Effector CD4-positive, alpha-beta T cell (primary cell): ENCODE measurements at places on chromosomes 16 and 17.

DNA sequence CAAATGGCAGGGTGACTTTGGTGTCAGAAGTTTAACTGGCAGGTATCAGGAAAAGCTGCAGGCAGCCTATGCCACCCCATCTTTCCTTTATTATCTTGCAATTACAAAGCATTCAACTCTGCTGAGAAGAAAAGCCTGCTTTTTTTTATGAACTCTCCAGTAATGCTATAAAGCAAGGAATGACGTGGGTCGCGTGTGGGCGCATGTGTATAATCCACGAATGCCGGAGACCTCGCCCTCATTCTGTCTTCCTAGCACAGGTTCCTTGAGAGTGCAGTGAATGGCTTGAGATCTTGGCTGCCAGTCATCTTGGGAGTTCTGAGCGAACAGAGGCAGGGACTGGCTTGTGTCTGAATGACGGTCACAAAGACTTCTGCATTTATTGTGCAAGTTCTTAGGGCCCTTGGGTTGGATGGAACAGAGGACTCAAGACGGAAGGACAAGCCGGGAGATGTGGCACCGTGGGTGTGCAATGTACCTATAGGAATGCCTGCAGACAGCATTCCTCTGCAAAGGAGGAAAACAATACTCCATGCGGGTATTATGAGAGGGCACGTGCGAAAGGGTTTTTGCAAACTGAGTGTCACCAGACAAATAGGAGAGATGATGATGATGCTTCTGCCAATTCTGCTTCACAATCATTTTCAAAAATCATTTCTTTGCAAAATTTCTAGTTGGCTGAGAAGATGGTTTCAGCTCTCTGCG, 96.1 kb upstream of the ELAC2 start:
- DNase-seq = no peak

- DNase-seq = no peak
Measured at GRCh38 chr16:66036793-66037715, 329.4 kb upstream of the CDH5 start.

- no peak for DNase-seq
Measured at GRCh38 chr17:41684035-41684434, 4.7 kb upstream of the EIF1 start.

DNA sequence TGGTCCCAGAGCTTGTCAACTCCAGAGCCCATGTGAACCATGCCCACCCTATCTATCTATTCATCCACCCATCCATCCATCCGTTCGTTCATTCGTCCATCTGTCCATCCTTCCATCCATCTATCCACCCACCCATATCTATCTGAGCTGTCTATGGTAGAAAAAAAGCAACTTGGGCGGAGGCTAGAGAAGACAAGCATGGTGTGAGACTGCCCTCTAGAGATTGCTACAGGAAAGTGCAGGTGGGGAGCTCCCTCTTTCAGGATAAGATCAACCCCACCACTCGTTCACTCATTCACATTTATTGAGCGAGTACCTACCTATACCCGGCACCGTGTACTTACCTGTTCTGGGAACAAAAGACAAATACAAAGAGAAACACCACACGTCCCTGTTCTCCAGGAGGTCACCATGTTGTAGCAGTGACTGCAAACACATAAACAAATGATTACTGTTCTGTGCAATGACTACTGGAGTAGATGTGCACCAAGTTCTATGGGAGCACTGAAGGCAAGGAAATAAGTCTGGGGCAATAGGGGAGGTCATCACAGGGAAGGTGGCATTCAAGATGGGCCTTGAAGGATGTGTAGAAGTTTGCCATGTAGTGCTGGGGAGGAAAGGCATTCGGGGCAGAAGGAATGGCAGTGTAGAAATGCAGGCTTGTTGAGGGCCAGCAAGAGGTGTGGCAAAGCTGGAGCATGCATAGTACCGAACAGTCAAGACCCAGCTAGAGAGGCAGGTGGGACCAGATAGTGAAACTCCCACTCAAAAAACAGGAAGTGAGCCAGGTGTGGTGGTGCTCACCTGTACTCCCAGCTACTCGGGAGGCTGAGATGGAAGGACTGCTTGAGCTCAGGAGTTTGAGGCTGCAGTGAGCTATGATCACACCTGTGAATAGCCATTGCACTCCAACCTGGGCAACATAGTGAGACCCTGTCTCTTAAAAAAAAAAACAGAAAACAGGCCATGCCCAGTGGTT, 13.4 kb upstream of the ATP5MC1 start:
- peak; percentile 42 for DNase-seq

GRCh38 chr17:17830269-17830567, 6.6 kb downstream of the SREBF1 start:
- DNase-seq = no peak

GRCh38 chr17:57622683-57623433, 122.2 kb downstream of the CCDC182 start:
- no peak for DNase-seq

- DNase-seq = no peak
Measured at GRCh38 chr17:78891406-78892061, 11.5 kb downstream of the CEP295NL start.

DNA sequence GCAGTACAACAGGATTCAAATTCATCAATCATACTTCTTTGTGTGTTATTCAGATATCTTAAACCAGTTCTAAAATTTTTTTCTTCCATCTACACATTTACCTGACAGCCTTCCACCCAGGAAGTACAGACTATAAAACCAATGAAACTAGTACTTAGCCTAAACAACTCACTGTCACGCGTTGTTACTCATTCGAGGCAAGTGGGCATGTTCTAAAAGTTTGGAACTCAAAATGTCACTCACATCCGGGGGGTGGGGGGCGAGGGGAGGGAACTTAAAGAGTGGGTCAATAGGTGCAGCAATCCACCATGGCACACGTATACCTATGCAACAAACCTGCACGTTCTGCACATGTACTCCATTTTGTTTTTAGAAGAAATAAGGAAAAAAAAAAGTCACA, 90.4 kb upstream of the PLEKHM1 start:
- DNase-seq = no peak

DNA sequence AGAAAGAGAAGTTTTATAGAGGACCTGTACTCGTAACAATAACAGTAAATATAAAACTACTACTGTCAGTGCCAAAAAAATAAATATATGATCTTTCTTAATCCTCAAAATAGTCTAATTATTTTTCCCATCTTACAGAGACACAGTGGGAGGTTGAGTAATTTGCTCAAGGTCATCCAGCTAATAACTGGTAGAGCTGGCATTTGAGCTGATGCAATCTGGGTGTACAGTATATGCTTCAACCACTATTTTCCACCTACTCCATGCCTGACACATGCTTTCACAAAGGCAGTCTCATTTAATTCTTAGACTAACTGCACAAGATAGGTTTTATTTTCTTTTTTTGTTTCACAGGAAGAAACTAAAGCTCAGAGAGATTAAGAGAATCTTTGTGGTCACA, 33.6 kb downstream of the PIGL start:
- DNase-seq = no peak

- DNase-seq = no peak
Measured at GRCh38 chr16:11218604-11218962, 37.4 kb downstream of the SOCS1 start.

GRCh38 chr17:63840591-63841349, 1.7 kb downstream of the SMARCD2 start:
- no peak for DNase-seq

DNA sequence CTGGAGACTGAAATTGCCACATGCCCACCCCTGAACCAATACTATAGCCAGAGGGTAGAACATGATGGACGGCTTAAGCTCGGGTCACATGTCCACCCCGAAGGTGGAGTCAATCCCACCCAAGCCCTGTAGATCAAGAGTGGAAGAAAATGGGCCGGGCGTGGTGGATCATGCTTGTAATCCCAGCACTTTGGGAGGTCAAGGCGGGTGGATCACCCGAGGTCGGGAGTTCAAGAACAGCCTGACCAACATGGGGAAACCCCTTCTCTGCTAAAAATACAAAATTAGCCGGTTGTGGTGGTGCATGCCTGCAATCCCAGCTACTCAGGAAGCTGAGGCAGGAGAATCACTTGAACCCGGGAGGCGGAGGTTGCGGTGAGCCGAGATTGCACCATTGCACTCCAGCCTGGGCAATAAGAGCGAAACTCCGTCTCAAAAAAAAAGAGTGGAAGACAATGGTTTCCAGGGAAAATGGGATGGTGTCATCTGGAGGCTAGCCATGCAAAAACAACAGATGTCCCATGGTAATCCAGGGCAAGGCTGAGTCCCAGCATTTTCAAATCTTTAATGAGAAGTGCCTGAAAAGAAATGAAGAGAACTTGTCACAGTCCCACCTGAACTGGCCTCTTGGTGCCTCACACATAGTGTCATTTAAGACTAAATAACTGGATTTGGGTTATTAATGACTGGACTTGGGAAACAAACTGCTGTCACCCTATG, 30.1 kb downstream of the CD300LF start:
- DNase-seq = no peak

DNA sequence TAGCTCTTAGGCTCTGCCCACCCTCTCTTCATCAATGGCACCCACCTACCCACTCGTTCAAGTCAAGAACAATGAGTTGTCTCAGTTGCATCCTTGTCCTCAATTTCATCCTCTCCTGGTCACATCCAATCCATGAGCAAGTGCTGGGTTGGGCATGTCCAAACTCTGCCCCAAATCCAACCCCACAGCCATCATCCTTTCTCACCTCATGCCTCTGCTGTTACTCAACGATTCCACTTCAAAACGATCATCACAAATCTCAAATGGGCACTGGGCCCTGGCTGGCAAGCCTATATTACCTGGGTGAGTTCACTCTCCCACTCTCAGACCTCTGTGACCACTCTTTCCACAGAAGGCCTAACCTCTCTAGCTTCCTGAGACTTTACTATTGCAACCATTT, 12.0 kb upstream of the TEX2 start:
- no peak for DNase-seq

- DNase-seq = no peak
Measured at GRCh38 chr17:37836593-37836992, 87.6 kb upstream of the TBC1D3K start.

- no peak for DNase-seq
Measured at GRCh38 chr17:10171581-10171981, 26.8 kb downstream of the GAS7 start.

DNA sequence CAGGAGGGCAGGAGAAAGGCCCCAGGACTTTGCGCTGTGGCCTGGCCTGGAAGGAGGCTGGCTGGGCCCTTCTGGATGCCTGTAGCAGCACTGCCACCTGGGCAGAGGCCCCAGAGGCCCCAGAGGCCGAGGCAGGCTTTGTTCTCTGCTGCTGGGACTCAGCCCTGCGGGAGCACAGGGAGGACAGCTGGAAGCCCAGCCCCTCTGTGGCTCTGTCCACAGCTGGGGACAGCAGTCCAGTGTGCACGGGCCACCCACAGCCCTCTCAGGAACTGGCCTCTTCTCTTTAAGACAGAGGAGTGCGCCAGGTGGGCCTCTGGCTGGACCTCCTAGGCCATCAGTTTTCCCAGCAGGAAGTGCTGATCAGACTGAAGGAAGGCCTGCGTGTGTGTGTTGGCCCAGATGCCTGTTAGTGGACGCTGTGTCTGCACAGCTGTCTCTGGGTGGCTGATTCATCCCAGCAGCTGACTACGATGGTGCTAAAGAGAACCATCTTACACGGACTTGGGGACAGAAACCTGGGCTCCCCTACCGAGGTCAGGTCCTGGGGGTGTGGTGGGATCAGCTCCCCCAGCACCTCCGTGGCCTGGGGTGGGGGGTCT, 26.9 kb upstream of the ZNF750 start:
- no peak for DNase-seq

- no peak for DNase-seq
Measured at GRCh38 chr17:14294876-14295275, 6.0 kb upstream of the HS3ST3B1 start.

DNA sequence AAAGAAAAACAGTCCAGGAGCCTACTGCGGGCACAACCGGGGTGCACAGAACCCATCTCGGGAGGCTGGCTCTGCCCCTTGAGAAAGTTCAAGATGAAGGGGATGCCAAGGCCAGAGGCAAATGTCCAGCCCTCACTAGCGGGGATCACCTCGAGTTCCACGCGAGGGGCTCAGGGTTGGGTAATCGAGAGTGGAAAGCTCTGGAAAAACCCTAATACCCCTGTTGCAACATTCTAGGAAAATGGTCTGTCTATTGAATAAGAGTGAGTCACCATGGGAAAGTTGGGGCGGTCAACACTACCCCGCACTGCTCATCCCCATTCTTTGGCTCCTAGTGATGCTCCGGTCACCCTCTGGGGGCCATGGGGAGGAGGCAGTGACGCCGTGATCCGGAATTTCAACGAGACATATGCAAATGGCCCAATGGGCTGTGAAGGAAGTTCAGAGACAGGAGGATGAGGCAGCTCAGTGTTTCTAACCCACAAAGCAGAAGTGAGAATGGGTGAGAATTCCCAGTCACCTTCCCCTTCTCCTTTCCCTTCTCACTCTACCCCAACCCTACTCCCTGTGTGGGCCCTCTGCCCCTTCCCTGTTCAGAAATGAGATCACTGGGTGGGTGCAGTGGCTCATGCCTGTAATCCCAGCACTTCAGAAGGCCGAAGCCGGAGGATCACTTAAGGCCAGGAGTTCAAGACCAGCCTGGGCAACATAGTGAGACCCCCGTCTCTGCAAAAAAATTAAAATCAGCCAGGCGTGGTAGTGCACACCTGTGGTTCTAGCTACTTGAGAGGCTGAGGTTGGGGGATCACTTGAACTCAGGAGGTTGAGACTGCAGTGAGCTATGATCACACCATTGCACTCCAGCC, 22.4 kb downstream of the SOCS3 start:
- no peak for DNase-seq

DNA sequence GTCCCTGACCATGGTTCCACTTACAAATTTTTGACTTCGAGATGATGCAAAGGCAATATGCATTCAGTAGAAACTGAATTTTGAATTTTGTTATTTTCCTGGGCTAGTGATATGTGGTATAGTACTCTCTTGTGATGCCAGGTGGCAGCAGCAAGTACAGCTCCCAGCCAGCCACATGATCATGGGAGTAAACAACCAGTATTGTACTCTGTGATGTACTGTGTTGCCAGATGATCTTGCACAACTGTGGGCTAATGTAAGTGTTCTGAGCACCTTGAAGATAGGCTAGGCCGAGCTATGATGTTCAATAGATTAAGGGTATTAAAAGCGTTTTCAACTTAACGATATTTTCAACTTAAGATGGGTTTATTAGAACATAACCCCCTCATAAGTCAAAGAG, 250.8 kb downstream of the STX8 start:
- DNase-seq = no peak

DNA sequence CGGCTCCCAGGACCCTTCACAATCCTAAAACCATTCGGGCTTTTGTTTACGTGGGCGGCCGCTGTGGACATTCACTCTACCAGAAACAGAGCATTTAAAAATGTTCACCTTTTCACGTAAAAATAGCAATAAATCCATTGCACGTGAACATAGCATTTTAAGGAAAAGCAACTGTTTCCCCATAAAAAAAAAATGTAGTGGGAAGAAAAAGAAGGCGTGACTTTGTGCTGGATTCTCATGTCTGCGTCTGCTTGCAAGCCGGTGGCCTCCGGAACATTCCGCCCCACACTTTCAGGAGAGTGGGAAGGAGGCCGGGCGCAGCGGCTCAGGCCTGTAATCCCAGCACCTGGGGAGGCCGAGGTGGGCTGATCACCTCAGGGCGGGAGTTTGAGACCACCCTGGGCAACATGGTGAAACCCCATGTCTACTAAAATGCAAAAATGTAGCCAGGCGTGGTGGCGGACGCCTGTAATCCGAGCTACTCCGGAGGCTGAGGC, 13.4 kb upstream of the GNG13 start:
- DNase-seq = no peak

- peak; percentile 55 for DNase-seq
Measured at GRCh38 chr17:80720610-80721577, 176.3 kb downstream of the RPTOR start.
